Immature natural killer cell (primary cell): ENCODE measurements at places on chromosomes 5 and 9. TPM values are rescaled to one million over a fixed set of nuclear protein-coding genes. Genes with fewer than 3 reads are reported as not detected.

GRCh38 chr9:71891557-71892189 is 19.3 kb downstream of the ABHD17B start:
- H3K4me1 ChIP-seq = peaks cover 83% of the 10 kb centered on the region
- no peaks in the 10 kb centered on the region for H3K36me3 ChIP-seq
- H3K27ac ChIP-seq = peak overlapping the region; percentile 6
- no peak for DNase-seq
- no peak overlapping the region for H3K4me3 ChIP-seq

- no peak for DNase-seq
- H3K4me3 ChIP-seq = no peak overlapping the region
- H3K36me3 ChIP-seq = no peaks in the 10 kb centered on the region
Observed at GRCh38 chr9:112562235-112562958, 75.8 kb downstream of the KIAA1958 start.

GRCh38 chr9:113966394-113966793 is 90.3 kb downstream of the ZNF618 start:
- H3K36me3 ChIP-seq = peaks cover 9% of the 10 kb centered on the region
- no peak for DNase-seq
- H3K27ac ChIP-seq = no peak overlapping the region
- H3K27me3 ChIP-seq = no peaks in the 10 kb centered on the region

DNA sequence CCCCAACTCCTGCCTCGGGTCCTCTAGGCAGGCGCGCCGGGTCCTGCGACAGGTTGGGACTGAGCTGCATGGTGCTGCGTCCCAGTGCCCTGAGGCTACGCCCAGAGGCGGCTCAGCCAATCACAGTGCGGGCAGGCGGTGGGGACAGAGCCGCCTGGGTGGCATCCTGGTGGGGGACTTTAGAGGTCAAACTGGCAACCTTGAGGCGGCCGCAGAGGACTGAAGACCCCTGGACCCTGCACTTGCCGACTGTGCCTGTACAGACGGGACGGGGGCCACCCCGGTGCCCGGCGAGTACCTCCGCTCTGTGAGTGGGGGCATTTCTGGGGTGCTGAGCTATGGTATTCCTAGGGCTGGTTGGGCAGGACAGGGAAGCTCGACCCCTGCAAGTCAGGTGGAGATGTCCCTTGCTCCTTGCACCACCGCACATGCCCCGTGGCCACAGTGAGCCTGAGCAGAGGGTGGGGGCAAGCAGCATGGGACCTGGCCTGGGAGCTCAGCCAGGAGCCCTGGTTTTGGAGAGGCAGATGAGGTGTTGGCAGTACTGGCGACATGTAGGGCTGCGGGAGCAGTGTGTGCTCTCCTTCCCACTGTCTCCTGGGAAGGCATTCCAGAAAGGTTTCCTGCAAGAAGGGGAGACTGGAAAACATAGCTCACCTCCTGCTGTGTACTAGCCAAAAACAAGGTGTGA is 45.5 kb downstream of the CTSL start:
- no peak overlapping the region for H3K27ac ChIP-seq
- H3K4me1 ChIP-seq = no peaks in the 10 kb centered on the region
- DNase-seq = no peak
- peaks cover 10% of the 10 kb centered on the region for H3K27me3 ChIP-seq

The NEUROG1 gene
- not detected for polyA plus RNA-seq

GRCh38 chr9:132578367-132578932 is 4.0 kb upstream of the BARHL1 start:
- H3K4me1 ChIP-seq = peaks cover 10% of the 10 kb centered on the region
- H3K27ac ChIP-seq = no peak overlapping the region
- H3K36me3 ChIP-seq = no peaks in the 10 kb centered on the region
- no peak overlapping the region for H3K4me3 ChIP-seq

GRCh38 chr5:956941-957747 is 51.5 kb upstream of the NKD2 start:
- H3K36me3 ChIP-seq = no peaks in the 10 kb centered on the region
- H3K4me3 ChIP-seq = peak overlapping the region; percentile 66
- peaks cover 22% of the 10 kb centered on the region for H3K27me3 ChIP-seq
- H3K27ac ChIP-seq = peak overlapping the region; percentile 79
- peaks cover 25% of the 10 kb centered on the region for H3K4me1 ChIP-seq

GRCh38 chr9:86282979-86283535 is 719 bp upstream of the ISCA1 start:
- DNase-seq = no peak
- no peaks in the 10 kb centered on the region for H3K36me3 ChIP-seq
- H3K4me3 ChIP-seq = peak overlapping the region; percentile 92
- H3K4me1 ChIP-seq = peaks cover 39% of the 10 kb centered on the region
- H3K27me3 ChIP-seq = peaks cover 5% of the 10 kb centered on the region

DNA sequence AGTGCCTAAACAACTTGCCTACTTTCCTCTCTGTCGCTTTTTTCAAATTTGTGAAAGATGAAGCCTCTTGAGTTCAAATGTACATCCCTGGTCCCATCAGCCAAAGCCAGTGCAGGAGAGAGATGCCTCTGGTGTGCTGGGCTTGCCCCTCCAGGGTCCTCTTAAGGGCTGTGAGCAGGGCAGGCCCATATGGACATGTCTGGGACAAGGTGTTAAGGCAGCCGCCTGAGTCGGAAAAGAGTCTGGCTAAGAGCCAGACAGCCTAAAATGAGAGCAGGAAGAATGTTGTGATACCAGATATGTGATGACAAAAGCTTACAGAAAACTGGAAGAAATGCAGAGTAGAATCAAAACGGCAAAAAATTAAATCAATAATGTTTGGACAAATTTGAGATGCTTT is 72.5 kb downstream of the APTX start:
- no peak overlapping the region for H3K27ac ChIP-seq
- peaks cover 3% of the 10 kb centered on the region for H3K27me3 ChIP-seq
- H3K4me3 ChIP-seq = no peak overlapping the region
- H3K36me3 ChIP-seq = no peaks in the 10 kb centered on the region
- no peaks in the 10 kb centered on the region for H3K4me1 ChIP-seq

GRCh38 chr5:64939772-64940510 is 171.2 kb downstream of the CWC27 start:
- no peak overlapping the region for H3K27ac ChIP-seq
- H3K36me3 ChIP-seq = peaks cover 12% of the 10 kb centered on the region
- H3K27me3 ChIP-seq = no peaks in the 10 kb centered on the region
- H3K4me1 ChIP-seq = no peaks in the 10 kb centered on the region
- DNase-seq = no peak
- no peak overlapping the region for H3K4me3 ChIP-seq

GRCh38 chr5:135576075-135576599 is 2.7 kb downstream of the CXCL14 start:
- H3K27ac ChIP-seq = no peak overlapping the region
- no peaks in the 10 kb centered on the region for H3K4me1 ChIP-seq
- H3K36me3 ChIP-seq = no peaks in the 10 kb centered on the region
- H3K27me3 ChIP-seq = peaks cover 10% of the 10 kb centered on the region

DNA sequence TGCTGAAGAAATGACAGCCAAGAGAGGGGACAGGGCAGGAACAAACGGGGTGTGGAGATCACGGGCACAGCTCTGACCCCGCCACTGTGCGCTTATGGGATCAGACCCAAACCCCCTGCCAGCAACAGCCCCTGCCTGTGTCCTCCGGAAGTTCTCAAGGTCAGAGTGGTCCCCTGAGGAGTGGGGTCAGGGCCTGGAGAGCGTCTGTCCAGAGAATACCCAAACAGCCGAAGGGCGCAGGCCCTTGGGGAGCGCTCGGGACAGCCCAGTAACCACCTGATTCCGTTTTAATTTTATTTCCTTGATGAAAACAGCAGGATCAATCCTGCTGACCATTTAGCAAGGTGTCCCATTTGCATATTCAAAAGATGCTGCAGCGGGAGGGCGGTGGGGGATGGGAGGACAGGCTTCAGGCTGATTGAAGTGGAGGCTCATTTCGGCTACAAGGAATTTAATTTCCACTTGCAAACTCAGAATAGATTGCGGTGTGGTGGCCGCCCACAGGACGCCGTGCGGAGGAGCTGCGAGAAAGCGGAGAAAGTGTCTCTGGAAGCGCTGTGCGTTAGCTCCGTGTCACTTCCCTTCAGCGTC is 32.6 kb upstream of the TMEM250 start:
- no peak overlapping the region for H3K27ac ChIP-seq
- DNase-seq = no peak
- peaks cover 2% of the 10 kb centered on the region for H3K27me3 ChIP-seq

DNA sequence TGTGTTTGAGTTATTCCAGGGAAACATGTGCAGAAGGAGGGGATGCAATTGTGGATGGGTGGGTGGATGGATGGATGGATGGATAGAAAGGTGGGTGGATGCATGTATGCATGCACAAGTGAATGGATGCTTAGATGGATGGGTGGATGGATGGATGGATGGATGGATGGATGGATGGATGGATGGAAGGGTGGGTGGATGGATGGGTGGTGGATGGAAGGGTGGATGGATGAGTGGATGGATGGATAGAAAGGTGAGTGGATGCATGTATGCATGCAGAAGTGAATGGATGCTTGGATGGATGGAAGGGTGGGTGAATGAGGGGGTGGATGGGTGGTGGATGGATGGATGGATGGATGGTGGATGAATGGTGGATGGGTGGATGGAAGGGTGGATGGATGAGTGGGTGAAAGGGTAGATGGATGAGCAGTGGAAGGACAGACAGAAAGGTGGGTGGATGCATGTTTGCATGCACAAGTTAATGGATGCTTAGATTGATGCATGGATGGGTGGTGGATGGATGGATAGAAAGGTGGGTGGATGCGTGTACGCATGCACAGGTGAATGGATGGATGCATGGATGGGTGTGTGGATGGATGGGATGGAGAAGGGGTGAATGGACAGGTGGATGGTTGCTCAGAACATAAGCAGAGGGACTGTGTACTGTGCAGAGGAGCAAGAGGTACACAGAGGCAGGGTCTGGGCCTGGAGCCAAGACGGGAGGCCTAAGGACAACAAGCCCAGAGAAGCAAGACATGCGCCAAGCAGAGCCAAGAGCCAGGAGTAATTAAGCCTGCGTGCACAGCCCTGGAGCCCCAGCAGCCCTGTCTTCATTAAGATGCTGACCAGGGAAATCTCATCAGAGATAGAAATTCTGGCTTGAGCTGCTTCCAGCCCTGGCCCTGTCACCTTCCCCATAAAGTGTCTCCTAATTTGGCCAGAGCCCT is 84.6 kb upstream of the PPP1R26 start:
- no peaks in the 10 kb centered on the region for H3K4me1 ChIP-seq
- no peak overlapping the region for H3K27ac ChIP-seq
- no peaks in the 10 kb centered on the region for H3K36me3 ChIP-seq
- peaks cover 2% of the 10 kb centered on the region for H3K27me3 ChIP-seq
- DNase-seq = no peak

DNA sequence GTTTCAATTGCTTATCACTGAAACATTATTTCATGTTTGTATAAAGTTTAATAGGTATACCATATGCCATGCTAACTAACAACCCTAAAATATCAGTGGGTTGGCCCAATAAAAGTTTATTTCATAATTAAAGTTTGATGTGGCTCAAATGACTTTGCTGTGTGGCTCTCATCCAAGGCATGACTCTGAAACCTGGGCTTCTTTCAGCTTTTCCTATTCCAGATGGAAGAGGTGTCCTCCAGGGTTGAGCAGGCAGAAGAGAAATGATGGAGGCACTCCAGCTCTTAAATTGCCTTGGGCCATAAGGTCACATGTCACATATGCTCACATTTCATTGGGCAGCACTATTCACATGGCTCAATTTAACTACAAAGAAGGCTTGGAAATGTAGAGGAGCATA is 101.9 kb downstream of the MACIR start:
- H3K36me3 ChIP-seq = no peaks in the 10 kb centered on the region
- H3K4me3 ChIP-seq = no peak overlapping the region
- no peak for DNase-seq
- H3K27ac ChIP-seq = no peak overlapping the region

DNA sequence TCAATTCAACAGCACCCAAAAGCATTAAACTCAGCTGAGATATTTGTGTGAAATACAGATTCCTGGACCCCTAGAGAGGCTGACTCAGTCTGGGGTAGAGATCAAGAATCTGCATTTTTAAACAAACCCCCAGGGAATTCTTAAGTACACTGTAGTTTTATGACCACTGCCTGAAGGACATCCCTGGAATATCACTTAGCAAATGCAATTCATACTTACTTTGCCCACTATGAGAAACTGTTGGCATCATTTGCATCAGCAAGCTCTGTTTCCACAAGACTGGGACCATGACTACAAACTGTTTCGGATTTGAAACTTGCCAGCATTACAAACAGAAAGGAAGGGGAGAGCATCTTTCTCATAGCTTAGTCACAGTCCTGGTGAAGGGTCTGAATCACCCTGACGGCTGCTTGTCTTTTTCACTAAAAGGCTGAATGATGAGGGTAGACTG is 63.7 kb downstream of the MLLT3 start:
- peaks cover 2% of the 10 kb centered on the region for H3K27me3 ChIP-seq
- H3K27ac ChIP-seq = no peak overlapping the region
- no peak for DNase-seq
- H3K4me1 ChIP-seq = peaks cover 51% of the 10 kb centered on the region
- H3K36me3 ChIP-seq = no peaks in the 10 kb centered on the region
- no peak overlapping the region for H3K4me3 ChIP-seq

GRCh38 chr5:31182136-31182535 is 11.3 kb upstream of the CDH6 start:
- no peaks in the 10 kb centered on the region for H3K4me1 ChIP-seq
- no peaks in the 10 kb centered on the region for H3K36me3 ChIP-seq
- H3K27me3 ChIP-seq = peaks cover 2% of the 10 kb centered on the region
- no peak overlapping the region for H3K27ac ChIP-seq
- H3K4me3 ChIP-seq = no peak overlapping the region

GRCh38 chr5:64213531-64213930 is 47.9 kb downstream of the RNF180 start:
- no peaks in the 10 kb centered on the region for H3K4me1 ChIP-seq
- DNase-seq = no peak
- no peaks in the 10 kb centered on the region for H3K36me3 ChIP-seq
- no peak overlapping the region for H3K27ac ChIP-seq
- no peak overlapping the region for H3K4me3 ChIP-seq

The PCDHA13 gene
- polyA plus RNA-seq = not detected

DNA sequence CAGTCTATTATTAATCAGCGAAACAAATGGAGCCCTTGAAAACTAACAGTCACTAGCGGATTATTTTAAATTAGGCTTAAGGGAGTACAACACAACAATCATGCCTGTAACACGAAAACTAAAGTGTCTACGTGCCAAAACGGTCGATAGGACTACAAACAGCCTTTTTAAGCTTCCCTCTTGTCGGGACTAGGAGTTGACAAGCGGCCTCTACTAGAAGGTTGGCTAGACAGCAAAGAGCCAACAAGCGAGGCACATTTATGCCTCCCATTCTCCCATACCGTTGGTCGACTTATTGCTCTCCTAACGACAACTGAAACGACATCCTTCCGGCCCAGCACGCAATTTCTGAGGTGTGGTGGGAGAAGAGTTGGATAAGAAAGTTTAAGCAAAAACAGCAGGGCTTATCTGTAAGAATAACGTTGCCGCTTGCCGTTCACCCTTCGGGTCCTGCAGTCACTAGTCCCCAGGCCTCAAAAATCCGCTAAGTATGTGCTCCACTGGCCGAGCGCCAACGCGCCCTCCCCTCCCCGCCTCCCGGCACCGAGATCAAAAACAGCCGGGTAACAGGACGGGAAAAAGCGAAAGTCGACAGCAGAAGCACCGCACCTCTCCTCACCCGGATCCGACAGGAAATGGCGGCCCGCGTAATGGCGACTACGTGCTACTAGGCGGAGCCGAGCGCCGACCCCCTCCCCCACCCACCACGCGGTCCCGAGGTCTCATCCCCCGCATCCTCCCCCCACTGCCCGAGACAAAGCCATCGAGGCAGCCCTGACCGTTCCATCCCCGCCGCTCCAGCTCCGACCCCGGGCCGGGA is 813 bp downstream of the HNRNPK start:
- H3K27me3 ChIP-seq = peaks cover 32% of the 10 kb centered on the region
- peaks cover 59% of the 10 kb centered on the region for H3K4me1 ChIP-seq
- peak; percentile 89 for DNase-seq

- peak overlapping the region; percentile 30 for H3K4me3 ChIP-seq
- no peak for DNase-seq
- H3K4me1 ChIP-seq = peaks cover 56% of the 10 kb centered on the region
- no peaks in the 10 kb centered on the region for H3K27me3 ChIP-seq
- H3K36me3 ChIP-seq = peaks cover 5% of the 10 kb centered on the region
- peak overlapping the region; percentile 16 for H3K27ac ChIP-seq
Observed at GRCh38 chr5:94103514-94104245, 362.3 kb upstream of the POU5F2 start.
